ENCODE measurements at places on chromosomes 16 and 17.

- no peak for DNase-seq
Measured at GRCh38 chr16:28189245-28189644, 22.5 kb downstream of the XPO6 start.

GRCh38 chr16:49019831-49020230 lies 261.8 kb downstream of the CBLN1 start:
- no peak for DNase-seq

- DNase-seq: no peak
Measured at GRCh38 chr16:4062212-4062802, 53.9 kb downstream of the ADCY9 start.

- no peak for DNase-seq
Measured at GRCh38 chr16:71811261-71811803, 2.7 kb upstream of the AP1G1 start.

- no peak for DNase-seq
Measured at GRCh38 chr16:2385190-2385836, 43.9 kb upstream of the CCNF start.

DNA sequence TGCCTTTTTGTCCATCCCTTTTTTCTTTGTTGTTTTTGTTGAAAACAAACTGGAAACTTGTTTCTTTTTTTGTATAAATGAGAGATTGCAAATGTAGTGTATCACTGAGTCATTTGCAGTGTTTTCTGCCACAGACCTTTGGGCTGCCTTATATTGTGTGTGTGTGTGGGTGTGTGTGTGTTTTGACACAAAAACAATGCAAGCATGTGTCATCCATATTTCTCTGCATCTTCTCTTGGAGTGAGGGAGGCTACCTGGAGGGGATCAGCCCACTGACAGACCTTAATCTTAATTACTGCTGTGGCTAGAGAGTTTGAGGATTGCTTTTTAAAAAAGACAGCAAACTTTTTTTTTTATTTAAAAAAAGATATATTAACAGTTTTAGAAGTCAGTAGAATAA lies 4.9 kb downstream of the SOX9 start:
- DNase-seq: no peak

GRCh38 chr17:68676856-68677255 lies 75.7 kb upstream of the FAM20A start:
- DNase-seq: no peak

DNA sequence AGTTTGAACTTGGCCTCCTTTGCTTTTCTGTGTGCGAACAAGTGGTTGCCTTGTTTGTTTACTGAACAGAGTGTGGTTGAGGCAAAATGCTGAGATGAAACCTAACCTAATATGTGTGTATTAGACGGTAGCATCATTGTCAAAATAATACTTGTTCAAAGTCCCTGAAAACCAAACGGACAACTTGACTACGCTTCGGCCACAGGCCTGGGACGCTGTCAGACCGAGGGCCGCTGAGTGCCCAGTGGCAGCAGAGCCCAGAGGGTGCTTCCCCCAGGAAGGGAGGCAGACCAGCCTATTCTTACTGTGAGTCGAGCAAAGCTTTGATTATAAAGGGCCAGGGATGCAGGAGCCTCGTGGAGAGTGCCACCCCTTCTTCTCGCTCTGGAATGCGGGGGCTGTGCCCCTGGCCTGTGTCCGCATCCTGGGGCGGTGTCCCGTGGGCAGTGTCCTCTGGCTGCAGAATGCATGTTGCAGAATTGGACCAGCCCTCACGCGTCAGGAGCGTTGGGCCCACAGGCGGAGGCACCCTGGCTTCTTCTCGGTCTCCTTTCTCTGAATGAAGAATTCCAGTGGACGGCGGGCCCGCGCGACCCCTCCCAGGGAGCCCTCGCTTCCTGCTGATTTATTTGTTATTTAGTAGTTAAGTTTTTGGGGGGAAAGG lies 5.2 kb downstream of the ACSF3 start:
- no peak for DNase-seq

DNA sequence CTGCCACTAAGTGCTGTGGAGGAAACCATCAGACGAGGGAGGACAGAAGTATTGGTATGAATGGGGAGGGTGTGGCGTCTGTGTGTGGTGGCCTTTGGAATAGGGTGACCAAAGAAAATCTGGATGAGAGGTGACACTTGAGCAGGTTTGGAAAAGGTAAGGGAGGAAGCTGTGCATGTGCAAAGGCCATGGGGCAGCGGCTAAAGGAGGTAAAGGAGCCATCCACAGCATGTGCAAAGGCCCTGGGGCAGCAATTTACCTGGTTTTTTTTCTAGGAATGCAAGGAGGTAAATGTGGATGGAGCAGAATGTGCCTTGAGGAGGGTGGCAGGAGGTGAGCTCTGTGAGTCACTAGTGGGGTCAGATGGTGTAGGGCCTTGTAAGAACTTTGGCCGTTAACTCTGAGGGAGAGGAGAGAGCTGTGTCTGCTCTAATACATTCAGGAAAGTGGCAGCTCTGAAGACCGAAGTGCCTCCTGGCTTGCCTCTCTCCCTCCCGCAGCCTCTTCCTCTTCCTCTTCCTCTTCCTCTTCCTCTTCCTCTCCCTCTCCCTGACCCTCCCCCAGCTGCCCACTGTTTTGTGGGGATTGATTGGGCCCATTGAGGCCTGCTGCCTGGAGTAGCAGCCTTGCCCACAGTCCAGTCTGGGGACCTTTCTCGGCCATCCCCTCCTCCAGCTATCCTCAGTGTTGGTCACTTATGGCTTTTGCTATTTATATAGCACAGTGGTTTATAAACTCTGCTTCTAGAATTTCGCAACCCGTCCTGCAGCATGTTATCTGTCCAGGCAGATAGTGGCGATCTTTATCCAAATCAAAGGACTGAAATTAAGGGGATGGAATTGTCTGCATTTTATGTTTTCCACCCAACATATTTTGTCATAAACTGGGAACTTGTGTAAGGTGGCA lies 38.7 kb downstream of the CMIP start:
- DNase-seq: peak; percentile 30

GRCh38 chr17:47789611-47790561 lies 31.7 kb downstream of the OSBPL7 start:
- DNase-seq: peak; percentile 65

GRCh38 chr16:81838794-81839193 lies 59.7 kb downstream of the PLCG2 start:
- no peak for DNase-seq

- DNase-seq: no peak
Measured at GRCh38 chr17:50451943-50452629, 16.6 kb downstream of the CHAD start.

GRCh38 chr17:57580055-57580739 lies 164.9 kb downstream of the CCDC182 start:
- no peak for DNase-seq

DNA sequence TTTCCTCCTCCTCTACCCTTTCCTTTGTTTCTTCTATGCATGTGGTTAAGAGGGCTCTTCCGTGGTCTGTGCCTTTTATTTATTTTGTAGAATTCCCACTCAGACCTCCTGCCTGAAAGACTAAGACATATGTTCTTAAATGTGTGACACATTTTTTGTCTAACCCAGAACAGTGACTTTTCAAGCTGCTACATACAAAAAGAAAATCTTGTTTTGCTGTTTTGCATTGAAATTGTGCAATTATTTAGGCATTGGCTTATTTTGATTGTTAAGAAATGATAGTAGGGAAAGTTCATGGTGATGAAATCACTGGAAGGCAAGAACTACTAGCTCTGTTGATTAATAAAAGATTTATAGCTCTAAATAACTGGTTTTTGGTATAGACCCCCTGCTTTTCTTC lies 76.8 kb downstream of the TUBD1 start:
- no peak for DNase-seq

DNA sequence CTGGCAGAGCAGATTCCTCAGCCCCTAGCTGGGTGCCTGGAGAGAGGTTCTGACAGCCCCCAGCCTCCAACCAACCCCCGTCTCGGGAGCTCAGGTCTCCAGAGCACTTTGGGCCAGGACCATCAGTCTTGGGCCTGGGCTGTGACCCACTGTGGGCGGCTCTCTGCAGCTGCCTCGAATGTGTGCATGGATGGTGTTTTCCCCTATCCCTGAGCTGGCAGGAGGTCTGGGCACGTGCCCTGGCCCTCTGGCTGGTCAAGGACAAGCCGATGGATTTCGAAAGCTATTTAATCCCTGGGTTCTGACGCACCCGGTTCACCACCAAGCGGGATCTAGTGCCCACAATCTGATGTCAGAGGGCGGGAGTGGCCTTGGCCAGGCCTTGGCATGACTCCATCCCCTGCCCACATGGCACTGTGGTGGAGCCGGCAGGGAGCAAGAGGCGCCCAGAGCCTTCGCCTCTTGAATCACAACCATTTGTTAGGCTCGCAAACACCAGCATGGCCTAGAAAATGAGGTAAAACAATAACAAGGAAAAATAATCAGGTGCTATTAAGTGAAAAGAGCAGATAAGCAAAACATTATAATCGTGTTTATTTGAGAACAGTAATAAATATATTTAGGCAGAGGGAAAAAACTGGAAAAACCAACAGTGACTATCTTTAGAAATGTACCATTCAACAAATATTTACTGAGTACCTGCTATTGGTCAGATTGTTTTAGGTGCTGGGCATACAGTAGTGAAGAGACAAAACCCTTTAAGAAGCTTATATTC lies 69.3 kb upstream of the TOB1 start:
- no peak for DNase-seq

DNA sequence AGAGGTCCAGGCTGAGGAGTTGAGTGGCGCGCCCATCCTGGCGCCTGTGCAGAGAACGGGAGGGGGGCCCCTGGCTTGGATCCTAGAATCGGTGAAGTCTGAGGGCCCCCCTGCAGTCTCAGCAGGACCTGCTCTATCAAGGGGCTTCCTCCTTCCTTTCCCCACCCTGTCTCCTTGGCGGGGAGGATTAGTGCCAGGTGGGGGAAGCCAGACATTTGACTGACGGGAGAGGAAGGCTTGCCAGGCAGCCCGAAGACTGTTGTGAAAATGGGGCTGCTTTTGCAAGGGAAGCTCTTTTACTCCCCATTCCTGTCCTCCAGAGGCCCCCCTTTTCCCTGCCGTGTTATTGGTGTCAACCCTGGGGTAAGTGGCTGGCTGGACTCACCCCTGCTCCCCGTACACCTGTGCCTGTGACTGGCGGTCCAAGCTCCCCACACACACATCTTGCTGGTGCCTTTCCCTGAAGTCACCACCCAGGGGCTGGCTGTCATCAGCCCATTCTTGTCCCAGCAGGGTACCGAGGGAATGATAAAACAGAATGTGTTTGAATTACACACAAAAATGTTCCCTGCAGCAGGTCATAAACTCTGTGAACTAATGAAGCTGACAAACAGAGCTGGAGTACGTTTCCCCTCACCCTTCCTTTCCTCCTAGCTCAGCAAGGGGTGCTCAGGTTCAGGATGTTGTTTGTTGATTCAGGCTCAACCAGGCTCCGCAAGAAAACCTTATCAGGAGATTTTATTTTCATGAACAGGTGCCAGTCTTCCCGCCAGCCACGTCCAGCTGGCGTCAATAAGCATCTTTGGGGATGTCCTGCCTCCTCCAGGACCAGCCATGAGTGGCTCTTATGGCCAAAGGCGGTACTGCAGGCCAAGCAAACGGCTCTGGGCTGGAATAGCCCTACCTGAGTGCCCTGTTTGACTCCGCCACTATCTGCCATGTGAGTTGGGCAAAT lies 4.4 kb upstream of the ARMC7 start:
- DNase-seq: peak; percentile 83

DNA sequence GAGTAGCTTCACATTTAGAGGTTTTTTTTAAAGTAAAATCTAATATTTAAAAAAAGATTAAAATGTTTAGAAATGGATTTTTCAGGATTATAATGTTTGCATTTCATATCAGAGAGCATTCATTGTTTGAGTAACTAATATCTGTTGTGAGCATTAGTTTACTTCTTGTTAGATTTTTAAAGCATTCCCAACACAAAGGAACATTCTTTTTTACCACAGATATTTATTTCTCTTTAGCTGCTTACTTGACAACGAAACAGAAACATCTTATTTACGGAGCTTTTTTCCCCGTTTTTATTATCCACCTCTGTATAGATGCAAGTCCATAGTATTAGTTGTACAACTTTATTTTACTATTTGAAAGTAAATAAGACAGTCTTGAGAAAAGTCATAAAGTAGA lies 53.0 kb downstream of the NFAT5 start:
- DNase-seq: no peak

GRCh38 chr16:73268366-73268993 lies 220.6 kb upstream of the ZFHX3 start:
- peak; percentile 11 for DNase-seq

DNA sequence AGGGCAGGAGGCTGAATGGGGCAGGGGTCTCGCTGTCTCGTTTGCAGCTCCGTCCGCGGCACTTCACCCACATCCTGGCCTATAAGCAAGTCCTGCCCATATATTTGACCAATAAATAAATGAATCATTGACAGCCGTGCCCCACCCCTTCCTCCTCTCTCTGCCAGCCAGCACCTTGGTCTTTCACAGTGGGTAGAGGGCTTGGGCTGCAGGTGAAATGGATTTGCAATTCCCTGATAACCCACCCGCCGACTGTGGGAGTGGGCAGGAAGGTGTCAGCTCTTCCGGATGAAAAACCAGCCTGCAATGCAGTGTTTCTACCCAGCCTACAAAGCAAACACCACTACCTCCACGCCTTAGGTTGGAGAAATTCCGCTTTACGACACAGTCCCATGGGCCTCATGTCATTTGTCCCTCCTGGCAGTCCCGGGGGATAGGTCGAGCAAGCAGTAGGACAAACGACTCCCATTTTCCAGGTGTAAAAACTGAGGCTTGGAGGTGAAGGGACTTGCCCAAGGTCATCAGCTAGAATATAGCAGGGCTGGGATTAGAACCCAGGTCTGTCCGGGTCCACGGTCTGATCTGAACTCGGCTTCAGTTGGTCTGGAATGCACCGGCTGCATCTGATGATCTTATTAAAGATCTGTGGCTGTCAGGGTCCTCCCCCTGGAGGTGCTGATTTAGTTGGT lies 79.0 kb downstream of the ABCC1 start:
- DNase-seq: no peak
